ENCODE measurements at places on chromosomes 1 and 21.
A peak's percentile ranks its signal among the peaks of the same experiment; 100 is the strongest.

DNA sequence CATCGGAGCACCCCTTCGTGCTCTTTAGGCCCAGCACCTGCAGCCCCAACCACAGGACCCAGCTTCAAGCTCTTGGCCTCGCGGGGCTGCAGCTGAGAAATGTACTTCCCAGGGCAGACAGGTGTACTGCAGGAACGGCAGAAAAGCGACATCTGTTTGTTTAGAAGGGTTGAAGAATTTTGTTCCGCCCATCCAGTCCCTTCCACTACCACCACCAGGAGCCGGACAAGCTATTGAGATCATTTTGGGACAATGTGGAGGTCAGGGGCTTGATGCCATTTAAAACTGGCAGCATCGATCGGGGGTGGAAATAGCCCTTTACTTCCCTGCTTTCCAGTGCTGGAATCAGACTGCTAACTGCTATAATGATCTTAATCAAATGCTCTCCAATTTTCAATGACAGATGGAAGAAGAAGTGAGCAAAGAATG, 1.7 kb downstream of the SERTAD4 start:
- no peak for DNase-seq

- DNase-seq = no peak
Measured at GRCh38 chr21:42595283-42596187, 57.9 kb upstream of the PDE9A start.

DNA sequence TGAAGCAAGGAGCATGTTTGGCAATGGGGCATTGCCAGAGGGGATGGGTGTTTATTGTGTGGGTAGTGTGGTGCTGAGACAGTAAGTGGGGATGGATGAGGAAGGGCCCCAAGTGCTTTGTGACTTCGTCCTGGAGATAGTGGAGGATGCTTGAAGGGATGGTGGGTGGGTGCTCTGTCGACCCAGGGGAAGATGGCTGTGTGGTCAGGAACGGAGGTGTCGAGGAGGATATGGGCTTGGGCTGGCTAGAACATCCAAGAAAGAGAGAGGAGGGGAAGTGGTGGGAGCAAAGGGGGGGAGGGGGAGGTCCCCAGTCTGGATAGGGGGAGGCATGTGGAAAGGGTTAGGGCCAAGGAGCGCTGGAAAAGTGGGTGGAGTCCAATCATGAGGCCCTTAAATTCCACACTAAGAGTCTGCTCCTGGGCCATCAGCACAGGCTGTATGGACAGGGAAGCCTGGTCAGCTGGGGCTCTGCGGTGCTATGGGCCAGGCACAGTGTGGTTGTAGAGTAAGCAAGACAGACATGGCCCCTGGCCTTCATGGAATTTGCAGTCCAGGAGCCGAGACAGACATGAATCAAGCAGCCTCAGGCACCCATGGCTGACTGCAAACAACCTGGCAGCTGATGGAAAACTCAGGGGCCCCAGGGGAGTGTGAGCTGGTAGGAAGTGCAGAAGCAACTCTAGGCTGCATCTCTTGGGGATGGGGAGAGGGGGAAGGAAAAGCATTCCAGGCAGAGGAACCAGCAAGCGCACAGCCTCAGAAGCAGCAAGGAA, 36.3 kb downstream of the EDN2 start:
- DNase-seq = no peak

GRCh38 chr21:45826676-45827301, 154.8 kb upstream of the COL6A1 start:
- DNase-seq = no peak

GRCh38 chr1:33377013-33377412, 53.9 kb downstream of the PHC2 start:
- DNase-seq = peak; percentile 14

DNA sequence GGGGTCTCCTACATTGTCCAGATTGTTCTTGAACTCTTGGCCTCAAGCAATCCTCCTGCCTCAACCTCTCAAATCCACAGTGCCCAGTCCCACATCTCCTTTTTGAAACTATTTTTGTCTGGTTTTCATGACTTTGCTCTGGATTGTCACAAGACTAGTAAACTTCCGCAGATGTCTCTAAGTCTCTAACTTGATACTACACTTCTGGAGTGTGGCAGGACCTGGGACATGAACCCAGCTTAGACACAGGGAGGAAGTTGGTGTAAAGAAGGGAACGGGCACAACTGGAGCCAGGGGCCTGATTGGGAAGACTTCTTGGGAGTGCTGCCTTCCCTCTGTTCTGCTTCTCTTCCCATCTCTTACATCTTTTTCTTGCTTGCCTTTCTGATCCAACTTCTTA, 16.2 kb upstream of the DISC1 start:
- DNase-seq = no peak

GRCh38 chr1:125085720-125086591, 3901.2 kb downstream of the SRGAP2C start:
- DNase-seq = no peak

DNA sequence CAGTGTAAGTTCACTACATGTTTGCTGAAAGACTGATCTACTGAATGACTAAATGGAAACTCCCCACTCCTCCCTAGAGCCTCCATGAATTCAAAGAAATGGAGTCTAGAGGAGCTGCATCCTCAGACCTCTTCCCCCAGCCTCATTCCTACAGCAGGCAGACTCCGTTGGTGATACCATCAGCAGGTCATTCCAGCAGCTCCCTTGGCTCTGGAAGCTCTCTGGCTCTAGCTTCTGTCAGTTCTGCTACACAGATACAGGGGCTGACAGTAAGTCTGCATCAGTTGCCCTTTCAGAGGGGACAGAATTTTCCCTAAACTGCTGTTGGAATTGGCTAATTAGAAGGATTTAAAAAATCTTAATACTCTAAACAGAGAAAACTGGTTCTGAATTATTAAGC, 31.7 kb upstream of the DMRTA2 start:
- DNase-seq = no peak

- DNase-seq = peak; percentile 40
Measured at GRCh38 chr1:226728448-226728847, 10.6 kb downstream of the ITPKB start.

- DNase-seq = no peak
Measured at GRCh38 chr1:234603221-234604204, 6.5 kb downstream of the IRF2BP2 start.

- no peak for DNase-seq
Measured at GRCh38 chr1:30095451-30096025, 627.8 kb downstream of the MATN1 start.

- DNase-seq = no peak
Measured at GRCh38 chr1:4269952-4270570, 370.0 kb upstream of the C1orf174 start.

- no peak for DNase-seq
Measured at GRCh38 chr1:211183747-211184313, 49.9 kb upstream of the KCNH1 start.

DNA sequence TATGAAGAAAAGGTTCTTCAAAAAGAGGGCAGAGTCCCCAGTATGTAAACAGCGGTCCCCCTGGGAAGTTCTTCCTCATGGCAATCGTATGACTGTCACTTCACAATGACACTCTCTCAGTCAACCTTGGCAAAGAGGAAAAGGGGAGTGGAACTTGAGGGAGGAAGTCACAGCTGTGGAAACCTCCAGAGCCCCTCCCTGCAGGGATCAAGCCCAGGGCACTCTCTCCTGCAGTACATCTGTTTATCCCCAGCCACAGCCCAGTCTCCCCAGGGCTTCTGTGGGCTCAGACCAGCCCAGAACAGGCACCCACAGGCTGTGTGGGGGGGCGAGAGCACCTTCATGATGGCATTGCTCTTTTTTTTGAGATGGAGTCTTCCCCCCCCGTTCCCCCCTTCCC, 2.0 kb downstream of the ATP13A2 start:
- no peak for DNase-seq

GRCh38 chr1:38973659-38974437, 17.2 kb upstream of the AKIRIN1 start:
- DNase-seq = no peak

DNA sequence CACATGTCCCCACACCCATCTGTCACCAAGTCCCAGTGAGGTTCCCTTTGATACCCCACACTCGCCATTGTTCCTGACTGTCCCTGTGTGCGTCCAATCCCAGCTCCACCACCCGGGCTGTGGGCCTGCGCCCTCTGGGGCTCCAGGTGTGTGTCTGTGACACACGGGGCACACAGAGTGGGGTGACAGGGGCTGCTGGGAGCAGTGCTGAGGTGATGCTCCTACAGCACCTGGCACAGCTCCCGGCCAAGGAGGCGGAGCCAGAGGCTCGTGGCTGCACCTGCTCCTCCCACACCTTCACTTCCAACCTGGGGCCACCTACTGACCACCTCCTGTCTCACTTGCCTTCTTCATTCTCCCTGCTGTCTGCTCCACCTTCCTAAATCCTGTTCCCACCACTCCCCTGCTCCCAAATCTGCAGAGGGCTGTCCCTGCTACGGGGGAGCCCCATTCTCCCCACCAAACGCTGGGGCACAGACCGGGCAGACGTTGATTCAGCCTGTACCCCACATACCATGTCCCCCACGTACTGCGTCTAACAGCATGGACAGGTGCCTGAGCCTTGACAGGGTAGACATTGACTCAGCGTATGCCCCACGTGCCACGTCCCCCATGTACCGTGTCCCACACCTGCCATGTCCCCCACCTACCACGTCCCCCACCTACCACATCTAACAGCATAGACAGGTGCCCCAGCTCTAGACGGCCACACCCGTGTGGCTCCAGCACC, 16.4 kb downstream of the WDR4 start:
- DNase-seq = no peak

DNA sequence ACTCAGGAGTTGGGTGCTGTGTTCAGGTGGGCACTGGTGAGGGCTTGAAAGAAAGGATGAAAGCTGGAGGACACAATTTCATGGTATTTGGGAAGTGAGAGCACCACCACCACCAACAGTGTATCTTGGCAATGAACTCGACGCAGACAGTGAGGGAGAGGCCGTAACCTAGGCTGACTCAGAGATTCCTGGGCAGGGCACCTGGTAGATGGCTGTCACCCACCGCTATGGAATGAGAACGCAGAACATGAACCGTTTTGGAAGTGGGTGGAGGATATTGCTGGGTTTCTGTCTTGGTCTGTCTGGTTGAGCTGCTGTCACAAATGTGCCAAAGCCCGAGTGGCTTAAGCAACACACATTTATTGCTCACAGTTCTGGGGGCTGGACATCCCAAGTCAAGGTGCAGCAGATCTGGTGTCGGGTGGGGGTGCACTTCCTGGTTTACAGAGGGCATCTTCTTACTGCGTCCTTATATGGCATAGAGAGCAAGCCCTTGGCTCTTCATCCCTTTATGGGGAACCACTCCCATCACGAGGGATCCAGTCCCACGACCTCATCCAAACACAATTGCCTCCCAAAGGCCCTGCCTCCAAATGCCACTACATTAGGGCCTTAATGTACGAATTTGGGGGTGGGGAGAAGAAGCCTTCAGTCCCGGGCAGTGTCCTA, 246.3 kb downstream of the SIPA1L2 start:
- DNase-seq = no peak

- no peak for DNase-seq
Measured at GRCh38 chr1:209383907-209384709, 199.4 kb upstream of the CAMK1G start.
